Kidney (tissue), 22 donors: ENCODE measurements at places on chromosomes 7 and 10. TPM values are rescaled to one million over a fixed set of nuclear protein-coding genes. Genes with fewer than 3 reads are reported as not detected.
A peak's percentile ranks its signal among the peaks of the same experiment; 100 is the strongest.

GRCh38 chr10:34866848-34867247, 51.8 kb upstream of the PARD3 start:
- no peak for DNase-seq

- DNase-seq: no peak
These were observed 336.1 kb upstream of the KCND2 start for GRCh38 chr7:119936836-119937235.

Gene FAM25C
- not detected for polyA plus RNA-seq

Gene EIF4EBP2
- 35.8 TPM for polyA plus RNA-seq

- DNase-seq: peak; percentile 38
These were observed 7.4 kb downstream of the ELFN1 start for GRCh38 chr7:1677206-1678080.

GRCh38 chr7:16411391-16411790, 9.9 kb downstream of the CRPPA start:
- no peak for DNase-seq

Gene LLCFC1
- polyA plus RNA-seq: not detected
